ENCODE measurements at places on chromosomes 6 and 20.
A peak's percentile ranks its signal among the peaks of the same experiment; 100 is the strongest.

DNA sequence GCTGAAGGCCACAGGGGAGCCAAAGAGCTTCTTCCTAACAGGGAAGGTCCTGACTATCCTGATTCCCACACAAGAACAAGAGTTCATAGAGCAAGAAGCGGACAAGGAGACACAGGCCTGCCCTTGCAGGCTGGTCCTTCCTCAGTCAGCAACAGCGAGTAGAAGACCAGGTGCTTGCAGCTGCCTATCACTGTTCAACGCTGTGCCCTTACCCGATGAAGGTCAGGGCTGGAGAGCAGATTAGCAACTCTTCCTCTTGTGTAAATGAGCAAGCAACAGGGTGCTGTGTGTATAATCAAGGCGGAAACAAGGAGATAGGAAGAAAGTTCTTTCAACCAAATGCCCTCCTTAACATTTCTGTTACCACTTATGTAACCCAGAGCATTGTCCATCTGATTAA is 115.3 kb upstream of the SPACA1 start:
- DNase-seq, result no peak

DNA sequence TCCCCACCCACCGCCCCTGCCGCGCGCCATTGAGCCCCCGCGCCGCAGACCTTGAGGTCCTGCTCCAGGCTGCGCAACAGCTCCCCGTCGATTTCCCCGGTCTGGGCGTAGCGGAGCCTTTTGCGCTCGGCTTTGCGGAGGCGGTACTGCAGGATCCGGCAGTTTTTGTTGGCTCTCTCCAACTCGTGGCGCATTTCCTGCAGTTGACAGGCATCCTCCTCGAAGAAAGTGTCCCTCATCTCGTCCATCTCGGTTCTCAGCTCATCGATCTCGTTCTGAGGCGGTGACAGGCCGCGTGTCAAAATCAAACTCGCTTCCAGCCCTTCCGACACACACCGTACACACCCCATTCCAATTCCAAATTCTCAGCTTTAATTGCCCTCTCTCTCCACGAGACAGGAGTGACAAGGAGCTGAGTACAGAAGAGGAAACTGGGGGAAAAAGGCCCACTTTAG is 4.3 kb downstream of the MTCL3 start:
- DNase-seq, result peak; percentile 44

GRCh38 chr6:106964099-106964498 is 10.4 kb downstream of the CD24 start:
- no peak for DNase-seq

DNA sequence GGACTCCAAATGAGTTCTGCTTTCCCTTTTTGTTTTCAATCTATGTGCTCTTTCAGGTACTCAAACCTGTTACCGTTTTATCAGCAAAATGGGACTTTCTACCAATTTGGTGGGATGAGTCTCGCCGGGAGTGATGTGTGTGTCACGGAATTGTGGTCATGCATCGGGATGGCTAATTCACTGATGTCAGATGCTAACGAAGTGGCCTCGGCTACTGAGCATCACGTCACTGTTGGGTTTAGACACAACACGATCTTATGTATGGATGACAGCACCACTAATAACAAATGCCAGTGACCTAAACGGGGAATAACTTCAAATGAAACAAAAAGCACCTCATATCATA is 1.6 kb upstream of the PCK1 start:
- no peak for DNase-seq

GRCh38 chr20:37882961-37883712 is 19.8 kb upstream of the VSTM2L start:
- DNase-seq, result no peak

DNA sequence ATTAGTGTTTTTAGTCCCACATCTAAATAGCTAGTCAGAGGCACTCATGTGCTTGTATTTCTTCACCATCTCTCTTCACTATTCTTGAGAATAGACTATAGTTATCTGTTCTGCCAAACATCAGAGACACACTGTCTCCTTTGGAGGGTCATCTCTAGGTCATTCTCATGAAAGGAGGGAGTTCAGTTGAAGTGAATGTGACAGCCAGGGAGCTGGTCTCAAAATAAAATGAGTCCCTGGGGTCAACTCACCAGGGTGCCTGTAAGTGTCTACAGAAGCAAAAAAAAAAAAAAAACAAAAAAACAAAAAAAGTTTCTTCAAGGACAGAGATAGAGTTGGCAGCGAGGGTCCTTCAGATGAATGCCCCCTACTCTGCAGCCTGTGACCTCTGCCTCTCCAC is 171.0 kb downstream of the ID4 start:
- no peak for DNase-seq

GRCh38 chr6:20463396-20463795 is 61.7 kb downstream of the E2F3 start:
- DNase-seq, result no peak

DNA sequence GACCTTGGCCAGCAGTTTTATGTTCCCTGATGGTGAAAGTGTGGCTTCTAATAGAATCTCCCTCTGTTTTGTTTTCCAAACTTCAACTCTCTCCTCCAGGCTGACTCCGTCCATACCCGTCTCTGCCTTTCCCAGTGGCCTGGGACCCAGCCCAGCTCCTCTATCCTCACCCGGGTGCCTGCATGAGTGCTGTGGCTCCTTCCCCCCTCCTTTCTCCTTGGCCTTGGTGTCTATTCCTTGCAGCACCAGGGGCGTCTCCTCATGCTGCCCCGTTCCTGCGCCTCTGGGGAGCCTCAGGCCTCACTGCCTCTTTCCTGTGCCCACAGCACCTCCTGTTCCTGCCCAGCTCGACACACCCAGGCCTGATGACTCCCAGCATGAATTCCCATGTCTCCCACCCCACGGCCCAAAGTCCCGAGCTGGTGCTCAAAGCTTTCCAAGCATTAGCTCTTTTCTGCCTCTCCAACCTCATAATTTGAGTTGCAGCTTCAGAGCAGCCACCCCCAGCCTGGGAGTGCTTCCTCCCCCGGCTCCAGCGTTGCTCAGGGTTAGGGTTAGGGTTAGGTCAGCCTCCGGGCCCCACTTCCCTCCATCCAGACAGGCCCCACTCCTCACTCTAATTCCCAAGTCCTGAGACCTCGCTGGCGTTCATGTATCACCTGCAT is 56.3 kb upstream of the AFDN start:
- no peak for DNase-seq

- DNase-seq, result no peak
Measured at GRCh38 chr6:137191670-137192069, 18.2 kb upstream of the IL22RA2 start.

DNA sequence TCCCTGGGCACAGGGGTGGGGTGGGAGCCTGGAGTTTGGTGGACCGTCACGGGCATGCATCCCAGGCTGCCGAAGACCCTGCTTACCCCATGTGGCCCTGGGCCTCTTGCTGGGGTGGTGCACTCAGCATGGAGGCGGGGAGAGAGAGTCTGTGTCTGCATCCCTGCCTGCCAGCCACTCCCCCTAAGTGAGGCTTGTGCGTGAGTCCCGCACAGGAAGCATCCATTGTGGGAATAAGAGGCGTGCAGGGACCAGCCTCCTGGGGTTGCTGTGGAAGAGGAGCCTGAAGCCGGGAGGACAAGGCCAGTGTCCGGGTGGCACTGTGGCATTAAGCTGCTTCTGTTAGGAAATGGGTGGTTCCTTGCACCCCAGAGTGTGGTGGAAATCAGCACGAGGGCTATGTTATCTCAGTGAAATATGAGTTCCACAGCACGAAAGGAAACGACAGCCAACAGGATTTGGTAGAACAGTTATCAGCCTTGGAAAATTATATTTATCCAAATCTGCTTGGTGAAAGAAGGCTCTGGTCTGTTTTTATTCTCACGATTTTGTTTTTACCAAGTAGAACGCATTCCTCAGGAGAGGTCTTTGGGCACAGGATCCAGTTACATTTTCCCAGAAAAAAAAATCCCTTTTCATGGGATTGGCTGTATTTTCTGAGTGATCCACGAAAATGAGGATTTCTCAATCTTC is 35.7 kb downstream of the CDH4 start:
- DNase-seq, result no peak

DNA sequence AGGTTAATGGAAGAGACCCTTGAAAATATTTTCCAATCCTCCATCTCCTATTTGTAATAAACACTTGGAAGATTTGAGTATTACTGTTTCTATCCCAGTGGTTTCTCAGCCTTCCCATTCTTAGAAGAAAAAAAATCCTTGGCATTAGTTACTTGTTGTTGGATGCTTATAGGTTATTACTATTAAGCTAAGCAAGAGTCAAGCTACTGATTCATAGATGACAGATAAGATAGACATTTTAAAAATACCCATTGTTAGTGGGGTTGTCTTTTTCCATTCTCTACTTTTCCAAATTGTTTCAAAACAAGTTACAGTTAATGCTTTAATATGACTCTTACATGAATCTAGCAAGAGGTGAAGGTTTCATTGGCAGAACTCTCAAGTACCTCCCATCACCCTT is 158.5 kb downstream of the HIVEP2 start:
- DNase-seq, result no peak

DNA sequence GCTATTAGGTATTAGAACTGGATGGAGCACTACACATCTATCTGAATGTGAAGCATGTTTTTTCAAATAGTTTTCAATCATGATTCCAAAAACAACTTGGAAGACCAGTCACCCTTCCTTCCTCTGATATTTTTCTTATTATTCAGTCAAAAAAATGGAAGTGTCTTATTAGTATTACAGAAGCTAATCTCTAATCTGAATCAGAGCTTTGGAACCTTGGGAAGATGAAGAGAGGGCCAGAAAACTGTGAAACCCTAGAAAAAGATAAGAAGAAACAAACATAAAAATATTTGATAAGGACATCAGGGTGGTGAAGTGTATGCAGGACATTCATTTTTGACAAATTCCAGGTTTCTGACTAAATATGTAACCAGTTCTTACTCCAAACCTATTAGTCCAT is 166.3 kb upstream of the PRSS16 start:
- no peak for DNase-seq
